ENCODE measurements at places on chromosomes 5 and 9.

- DNase-seq: no peak
Observed at GRCh38 chr9:135359764-135360163, 119.8 kb upstream of the PPP1R26 start.

DNA sequence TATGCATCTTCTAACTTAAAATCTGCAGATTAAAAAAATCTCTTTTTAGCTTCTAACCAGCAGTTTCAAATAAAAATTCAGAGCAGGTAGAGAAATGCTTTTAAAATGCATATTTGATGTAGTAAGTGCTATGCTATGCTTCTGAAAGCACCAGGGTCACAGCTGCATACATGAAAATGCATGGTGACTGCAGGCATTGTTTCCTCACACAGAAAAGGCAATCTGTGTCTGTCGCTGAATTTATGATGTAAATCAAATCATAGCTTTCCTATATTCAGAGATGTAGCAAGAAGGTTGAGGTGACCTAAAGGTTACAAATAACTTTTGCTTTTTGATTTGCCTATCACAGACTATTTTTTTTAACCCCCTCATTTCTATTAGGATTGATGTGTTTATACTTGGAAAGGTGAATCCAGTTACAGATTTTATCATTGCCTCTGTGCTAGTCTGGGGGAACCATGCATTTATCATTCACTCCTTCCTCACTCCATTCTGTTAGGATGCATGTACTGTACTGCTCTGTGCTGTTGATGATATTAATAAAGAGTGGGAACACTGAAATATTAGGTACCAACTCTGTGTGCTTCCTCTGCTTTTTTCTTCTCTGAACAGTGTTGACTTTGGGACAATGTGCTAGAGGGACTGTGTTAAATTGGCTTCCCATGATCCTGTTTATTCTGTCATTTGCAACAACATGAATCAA lies 65.6 kb downstream of the FOCAD start:
- no peak for DNase-seq

DNA sequence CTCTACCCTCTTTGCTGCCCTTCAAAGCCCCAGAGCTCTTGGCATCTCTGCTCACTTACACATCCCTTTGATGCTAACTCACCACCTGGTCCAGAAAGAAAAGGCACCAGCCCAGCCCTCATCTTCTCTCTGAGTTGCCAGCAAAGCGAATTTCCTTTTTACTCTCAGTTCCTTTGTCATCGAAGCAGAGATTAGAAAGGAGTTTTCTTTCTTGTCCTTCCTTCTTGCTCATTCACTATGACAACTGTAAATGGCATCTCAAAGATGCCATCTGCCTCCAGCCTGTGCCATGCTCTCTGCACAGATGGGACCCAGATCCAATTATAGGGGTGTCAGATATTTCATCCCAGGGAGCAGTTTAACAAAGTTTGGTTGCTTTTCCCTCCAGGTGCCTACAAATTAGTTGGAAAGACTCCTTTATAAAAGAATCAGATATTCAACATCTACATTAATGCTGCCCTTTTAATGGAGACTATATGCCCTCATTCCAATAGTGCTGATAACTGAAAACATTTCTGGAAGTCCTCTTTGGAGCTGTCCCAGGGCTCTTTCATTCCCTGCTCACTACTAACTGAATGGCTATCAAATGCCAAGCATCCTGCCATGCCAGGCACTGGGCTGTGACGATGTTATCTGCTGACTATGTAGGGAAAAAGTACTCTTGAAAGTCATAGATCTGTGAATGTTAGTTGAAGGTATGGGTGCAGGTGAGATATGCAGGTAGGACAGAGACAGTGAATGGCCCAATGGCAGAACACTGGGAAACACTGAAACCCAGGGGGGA lies 58.9 kb downstream of the SUSD1 start:
- no peak for DNase-seq

GRCh38 chr9:36389590-36389989 lies 10.5 kb downstream of the RNF38 start:
- no peak for DNase-seq

DNA sequence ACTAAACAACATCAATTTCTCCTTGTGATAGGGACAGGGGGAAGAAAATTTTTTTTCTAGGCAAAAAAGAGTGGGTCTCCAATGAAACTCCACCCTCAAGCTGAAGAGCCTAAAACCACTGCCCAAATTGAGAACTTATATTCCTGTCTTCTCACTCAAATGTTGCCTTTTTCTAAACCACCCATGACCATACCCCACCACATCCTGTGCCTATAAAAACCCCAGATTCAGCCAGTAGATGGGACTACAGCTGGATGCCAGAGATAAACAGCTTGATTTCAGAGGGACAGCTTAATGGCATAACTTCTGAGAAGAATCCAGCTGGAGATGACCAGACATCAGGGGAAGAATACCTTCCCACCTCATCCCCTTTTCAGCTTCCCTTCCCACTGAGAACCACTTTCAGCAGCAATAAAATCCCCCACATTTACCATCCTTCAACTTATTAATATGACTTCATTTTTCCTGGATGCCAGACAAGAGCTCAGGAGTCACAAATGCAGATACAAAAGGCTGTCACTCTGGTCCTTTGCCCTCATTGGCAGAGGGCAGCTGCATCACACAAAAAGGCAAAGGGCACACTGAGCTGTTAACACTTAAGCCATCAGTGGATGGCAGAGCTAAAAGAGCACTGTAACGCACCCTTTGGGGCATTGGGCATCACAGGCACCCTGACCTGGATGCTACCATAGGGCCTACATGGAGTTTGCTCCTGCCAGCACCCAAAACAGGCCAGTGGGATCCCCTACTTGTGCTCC lies 972.5 kb upstream of the CTNND2 start:
- no peak for DNase-seq

All from substantia nigra (tissue), 51 donors.